ENCODE measurements at places on chromosomes 6 and 20. TPM values are rescaled to one million over a fixed set of nuclear protein-coding genes. Genes with fewer than 3 reads are reported as not detected.

Gene GHRH
- total RNA-seq, result not detected

Gene CLIC5
- total RNA-seq, result not detected

Gene TFAP2B
- total RNA-seq, result 0.15 TPM

Gene MAPK13
- 0.13 TPM for total RNA-seq

DNA sequence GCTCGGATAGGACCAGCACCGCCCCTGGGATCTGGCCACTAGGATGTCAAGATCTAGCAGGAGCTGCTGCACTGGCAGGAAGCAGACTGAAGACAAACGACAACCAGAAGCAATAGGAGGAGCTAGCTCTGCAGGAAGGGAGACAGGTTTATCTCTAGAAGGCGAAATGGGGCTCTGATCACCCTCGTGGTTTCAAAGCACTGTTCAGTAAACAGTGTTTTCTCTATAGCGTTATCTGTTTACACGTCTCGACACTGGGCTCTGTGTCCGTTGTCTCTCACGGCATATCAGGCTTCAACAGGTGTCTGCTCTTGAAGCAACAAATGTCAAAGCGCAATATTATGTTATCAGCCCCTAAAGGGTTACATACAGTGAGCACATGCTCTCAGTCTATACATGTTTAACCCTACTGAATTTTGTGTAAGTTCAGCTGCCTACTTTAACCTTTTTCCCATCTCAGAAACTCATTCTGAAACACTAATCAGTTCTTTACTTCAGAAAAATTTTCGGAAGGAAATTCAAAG, 23.8 kb downstream of the TMEM14B start:
- no peaks in the 10 kb centered on the region for H3K27me3 ChIP-seq
- no peaks in the 10 kb centered on the region for H3K4me1 ChIP-seq
- DNase-seq, result no peak
- no peak overlapping the region for H3K27ac ChIP-seq
- H3K36me3 ChIP-seq, result peaks cover 16% of the 10 kb centered on the region

- H3K27me3 ChIP-seq, result no peaks in the 10 kb centered on the region
- H3K27ac ChIP-seq, result no peak overlapping the region
- no peaks in the 10 kb centered on the region for H3K36me3 ChIP-seq
- H3K4me1 ChIP-seq, result no peaks in the 10 kb centered on the region
- peak; percentile 59 for DNase-seq
Observed at GRCh38 chr6:73285674-73286283, 22.8 kb upstream of the KHDC1 start.

DNA sequence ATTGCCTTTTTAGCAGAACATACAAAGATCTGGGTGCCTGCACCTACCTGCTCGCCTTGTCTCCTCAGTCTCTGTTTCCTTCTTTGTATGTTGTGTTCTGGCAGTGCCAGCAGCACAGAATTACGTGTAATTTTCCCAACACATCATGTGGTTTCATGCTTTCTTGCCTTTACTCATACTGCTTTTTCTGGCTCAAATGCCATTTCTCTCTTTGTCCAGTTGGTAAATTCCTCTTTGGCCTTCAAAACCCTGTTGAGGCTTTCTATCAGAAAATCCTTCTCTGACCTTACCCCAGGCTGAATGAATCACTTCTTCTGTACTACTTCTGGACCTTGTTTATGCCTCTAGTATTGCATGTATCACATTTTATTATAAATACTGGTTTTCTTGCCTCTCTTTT, 31.8 kb downstream of the L3MBTL3 start:
- no peak for DNase-seq
- H3K36me3 ChIP-seq, result no peaks in the 10 kb centered on the region
- H3K4me1 ChIP-seq, result no peaks in the 10 kb centered on the region
- H3K27me3 ChIP-seq, result no peaks in the 10 kb centered on the region

GRCh38 chr6:56434606-56435005, 187.2 kb upstream of the COL21A1 start:
- H3K27ac ChIP-seq, result no peak overlapping the region
- no peak for DNase-seq
- H3K4me1 ChIP-seq, result no peaks in the 10 kb centered on the region
- H3K36me3 ChIP-seq, result no peaks in the 10 kb centered on the region
- no peaks in the 10 kb centered on the region for H3K27me3 ChIP-seq
- no peak overlapping the region for H3K4me3 ChIP-seq

DNA sequence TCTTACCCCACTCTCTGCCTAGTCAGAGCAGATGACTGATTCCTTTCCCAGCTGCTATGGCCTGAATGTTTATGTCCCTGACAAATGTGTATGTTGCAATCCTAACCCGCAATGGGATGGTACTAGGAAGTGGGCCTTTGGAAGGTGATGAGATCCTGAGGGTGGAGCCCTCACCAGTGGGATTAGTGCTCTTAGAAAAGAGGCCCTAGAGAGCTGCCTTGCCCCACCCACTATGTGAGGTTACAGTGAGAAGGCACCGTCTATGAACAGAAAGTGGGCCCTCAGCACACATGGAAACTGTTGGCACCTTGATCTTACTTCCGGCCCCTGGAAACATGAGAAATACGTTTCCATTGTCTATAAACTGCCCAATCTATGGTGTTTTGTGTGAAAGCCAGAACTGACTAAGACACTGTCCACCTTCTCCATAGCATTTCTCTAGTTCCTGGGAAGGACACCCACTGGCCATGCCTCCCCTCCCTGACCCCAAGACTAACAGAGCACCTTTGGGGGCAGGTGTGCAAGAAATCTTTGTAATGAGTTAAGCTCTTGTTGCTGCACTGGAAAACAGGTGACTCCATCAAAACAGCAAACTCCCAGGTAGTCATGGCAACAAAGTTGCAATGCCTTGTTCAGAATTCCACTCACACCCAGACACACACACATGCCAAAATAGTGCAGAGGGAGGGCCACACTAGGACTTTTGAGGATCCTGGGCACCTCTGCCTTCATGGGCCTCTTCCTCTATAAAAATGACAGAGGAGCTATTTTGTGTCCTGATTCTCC, 16.2 kb downstream of the GABRR2 start:
- H3K4me3 ChIP-seq, result no peak overlapping the region
- DNase-seq, result no peak
- H3K27ac ChIP-seq, result no peak overlapping the region
- H3K27me3 ChIP-seq, result no peaks in the 10 kb centered on the region
- H3K36me3 ChIP-seq, result no peaks in the 10 kb centered on the region

GRCh38 chr20:44028868-44029847, 114.5 kb downstream of the TOX2 start:
- DNase-seq, result no peak
- peaks cover 4% of the 10 kb centered on the region for H3K4me1 ChIP-seq
- no peaks in the 10 kb centered on the region for H3K36me3 ChIP-seq
- no peaks in the 10 kb centered on the region for H3K27me3 ChIP-seq
- H3K27ac ChIP-seq, result no peak overlapping the region

DNA sequence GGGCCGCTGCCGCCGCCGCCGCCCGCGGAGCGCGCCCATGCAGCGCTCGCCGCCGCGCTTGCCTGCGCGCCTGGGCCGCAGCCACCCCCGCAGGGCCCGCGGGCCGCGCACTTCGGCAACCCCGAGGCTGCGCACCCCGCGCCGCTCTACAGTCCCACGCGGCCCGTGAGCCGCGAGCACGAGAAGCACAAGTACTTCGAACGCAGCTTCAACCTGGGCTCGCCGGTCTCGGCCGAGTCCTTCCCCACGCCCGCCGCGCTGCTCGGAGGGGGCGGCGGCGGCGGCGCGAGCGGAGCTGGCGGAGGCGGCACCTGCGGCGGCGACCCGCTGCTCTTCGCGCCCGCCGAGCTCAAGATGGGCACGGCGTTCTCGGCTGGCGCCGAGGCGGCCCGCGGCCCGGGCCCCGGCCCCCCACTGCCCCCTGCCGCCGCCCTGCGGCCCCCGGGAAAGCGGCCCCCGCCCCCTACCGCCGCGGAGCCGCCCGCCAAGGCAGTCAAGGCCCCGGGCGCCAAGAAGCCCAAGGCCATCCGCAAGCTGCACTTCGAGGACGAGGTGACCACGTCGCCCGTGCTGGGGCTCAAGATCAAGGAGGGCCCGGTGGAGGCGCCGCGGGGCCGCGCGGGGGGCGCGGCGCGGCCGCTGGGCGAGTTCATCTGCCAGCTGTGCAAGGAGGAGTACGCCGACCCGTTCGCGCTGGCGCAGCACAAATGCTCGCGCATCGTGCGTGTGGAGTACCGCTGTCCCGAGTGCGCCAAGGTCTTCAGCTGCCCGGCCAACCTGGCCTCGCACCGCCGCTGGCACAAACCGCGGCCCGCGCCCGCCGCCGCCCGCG, 730 bp downstream of the INSM1 start:
- peaks cover 100% of the 10 kb centered on the region for H3K27me3 ChIP-seq
- H3K4me3 ChIP-seq, result peak overlapping the region; percentile 46
- no peak overlapping the region for H3K27ac ChIP-seq
- peak; percentile 63 for DNase-seq
- no peaks in the 10 kb centered on the region for H3K36me3 ChIP-seq

DNA sequence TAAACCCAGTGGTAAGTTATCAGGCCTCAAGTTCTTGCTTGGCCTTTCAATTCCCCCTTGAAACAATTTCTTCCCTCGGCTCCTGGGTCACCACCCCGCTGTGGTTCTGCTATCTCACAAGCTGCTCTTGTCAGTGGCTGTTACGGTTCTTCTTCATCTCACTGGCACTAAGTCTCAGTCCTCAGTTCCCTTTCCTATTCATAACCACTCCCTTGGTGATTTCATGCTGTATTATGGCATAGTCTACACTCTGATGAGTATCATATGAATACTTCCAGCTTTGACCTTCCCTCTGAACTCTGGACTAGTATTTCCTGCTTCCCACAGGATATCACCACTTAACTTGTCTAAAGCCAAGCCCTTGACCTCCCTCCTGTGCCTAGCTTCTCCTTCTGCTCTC, 7.9 kb downstream of the TAAR1 start:
- no peak for DNase-seq
- no peaks in the 10 kb centered on the region for H3K4me1 ChIP-seq
- H3K36me3 ChIP-seq, result no peaks in the 10 kb centered on the region
- H3K4me3 ChIP-seq, result no peak overlapping the region
- no peak overlapping the region for H3K27ac ChIP-seq

DNA sequence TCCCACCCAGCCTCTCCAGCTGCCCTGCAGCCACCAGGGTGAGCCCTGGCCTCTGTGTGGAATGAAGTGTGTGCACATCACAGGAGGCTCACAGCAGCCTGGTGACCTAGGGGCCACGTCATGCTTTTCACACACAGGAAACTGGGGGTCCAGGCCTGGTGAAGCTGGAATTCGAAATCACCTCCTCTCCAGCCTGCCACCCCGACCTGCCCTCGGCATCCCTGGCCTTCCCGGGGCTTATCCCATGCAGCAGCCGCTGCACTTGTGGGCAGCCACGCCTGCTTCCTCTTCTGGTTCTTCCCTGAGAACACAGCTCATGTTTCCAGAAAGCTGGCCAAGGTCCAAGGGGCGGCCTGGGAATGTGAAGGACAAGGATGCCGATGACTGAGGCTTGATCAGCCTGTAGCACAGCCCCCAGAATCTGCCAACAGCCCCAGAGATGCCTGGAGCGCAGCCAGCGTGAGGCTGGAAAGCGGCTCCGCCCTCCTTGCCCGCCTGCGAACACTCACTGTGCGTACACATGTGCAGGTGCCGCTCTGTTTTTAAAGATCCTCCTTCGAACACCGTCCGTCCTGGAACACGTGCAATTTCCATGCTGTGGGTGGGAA, 4.2 kb upstream of the NTSR1 start:
- no peak overlapping the region for H3K27ac ChIP-seq
- H3K27me3 ChIP-seq, result peaks cover 42% of the 10 kb centered on the region
- DNase-seq, result no peak

- H3K27me3 ChIP-seq, result no peaks in the 10 kb centered on the region
- H3K4me1 ChIP-seq, result no peaks in the 10 kb centered on the region
- H3K27ac ChIP-seq, result no peak overlapping the region
- DNase-seq, result peak; percentile 53
Observed at GRCh38 chr6:87139236-87139635, 16.1 kb upstream of the ZNF292 start.

DNA sequence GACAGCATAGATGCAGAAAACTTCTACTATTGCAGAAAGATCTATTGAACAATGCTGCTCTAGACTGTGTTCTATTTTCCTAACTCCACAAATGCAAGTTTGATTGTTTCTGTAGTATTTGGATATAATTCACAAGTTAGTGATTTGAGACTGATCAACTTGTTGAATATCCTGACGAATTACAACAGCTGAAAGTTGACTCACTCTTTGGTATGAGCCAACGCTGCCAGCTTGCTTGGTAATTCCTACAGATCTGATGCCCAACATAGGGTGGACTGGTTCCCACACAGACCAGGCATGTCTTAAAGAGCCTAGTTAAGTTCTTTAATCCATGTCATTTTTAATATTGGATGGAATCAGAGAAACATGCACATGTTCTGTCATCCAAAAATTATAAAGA, 231.0 kb upstream of the RAB32 start:
- H3K27me3 ChIP-seq, result no peaks in the 10 kb centered on the region
- no peak overlapping the region for H3K4me3 ChIP-seq
- H3K4me1 ChIP-seq, result no peaks in the 10 kb centered on the region
- no peaks in the 10 kb centered on the region for H3K36me3 ChIP-seq
- no peak overlapping the region for H3K27ac ChIP-seq

GRCh38 chr6:106927531-106928398, 46.8 kb downstream of the CD24 start:
- no peaks in the 10 kb centered on the region for H3K27me3 ChIP-seq
- peak; percentile 87 for DNase-seq
- H3K27ac ChIP-seq, result no peak overlapping the region

DNA sequence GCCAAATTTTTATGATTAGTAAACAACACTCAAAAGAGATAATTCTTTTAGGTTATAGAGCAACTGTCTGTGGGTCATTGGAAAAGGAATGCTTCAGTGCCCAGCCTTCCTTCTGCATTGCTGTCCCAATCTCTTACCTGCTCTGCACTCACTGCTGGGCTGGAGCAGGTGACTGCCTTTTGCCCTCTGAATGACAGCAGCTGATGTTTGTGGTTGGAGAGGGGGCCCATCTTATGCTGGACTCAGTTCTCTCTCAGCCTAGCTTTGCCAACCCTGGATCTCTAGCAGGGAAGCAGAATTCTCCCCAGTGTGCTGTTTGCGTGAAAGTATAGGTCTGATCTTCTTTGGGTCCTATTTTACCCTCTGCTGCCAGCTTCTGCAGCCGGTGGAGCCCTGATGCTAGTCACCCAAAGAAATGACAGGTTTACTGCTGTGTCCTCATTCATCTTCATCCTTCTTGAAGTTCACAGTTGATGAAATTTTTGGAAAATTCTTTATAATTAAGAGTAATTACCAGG, 193.5 kb downstream of the ARID1B start:
- no peak overlapping the region for H3K4me3 ChIP-seq
- peaks cover 14% of the 10 kb centered on the region for H3K4me1 ChIP-seq
- H3K27me3 ChIP-seq, result no peaks in the 10 kb centered on the region
- H3K27ac ChIP-seq, result no peak overlapping the region

DNA sequence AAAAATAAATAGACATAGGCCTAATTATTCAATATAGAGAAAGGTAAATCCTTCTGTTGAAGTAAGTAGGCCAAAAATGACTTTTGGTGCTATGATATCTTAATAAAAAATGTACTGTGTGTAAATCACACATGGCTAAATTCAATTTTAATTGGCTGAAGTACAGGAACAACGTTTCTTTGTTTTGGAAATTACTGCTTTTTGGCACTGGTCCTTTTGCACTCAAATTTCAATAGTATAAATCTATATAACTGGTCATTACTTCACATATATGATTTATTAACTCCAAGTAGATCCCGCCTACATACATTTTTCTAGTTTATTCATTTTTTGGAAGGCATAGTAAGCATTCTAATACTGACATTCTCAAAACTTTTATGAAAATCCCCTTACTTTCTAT, 114.5 kb downstream of the RALGAPA2 start:
- no peak for DNase-seq
- no peak overlapping the region for H3K4me3 ChIP-seq
- no peaks in the 10 kb centered on the region for H3K27me3 ChIP-seq
- no peak overlapping the region for H3K27ac ChIP-seq
- no peaks in the 10 kb centered on the region for H3K36me3 ChIP-seq

- H3K36me3 ChIP-seq, result no peaks in the 10 kb centered on the region
- no peaks in the 10 kb centered on the region for H3K4me1 ChIP-seq
- H3K27ac ChIP-seq, result no peak overlapping the region
- H3K4me3 ChIP-seq, result no peak overlapping the region
- no peak for DNase-seq
Observed at GRCh38 chr6:48610846-48611245, 499.8 kb upstream of the PTCHD4 start.
